ENCODE measurements at places on chromosomes 7 and 10.

- peak; percentile 30 for DNase-seq
Measured at GRCh38 chr7:69192134-69192533, 406.1 kb upstream of the AUTS2 start.

GRCh38 chr7:12730523-12730922 is 43.1 kb downstream of the ARL4A start:
- DNase-seq = no peak

GRCh38 chr7:150346922-150347321 is 5.5 kb upstream of the RARRES2 start:
- no peak for DNase-seq

GRCh38 chr10:77629775-77630506 is 7.7 kb downstream of the KCNMA1 start:
- DNase-seq = no peak

DNA sequence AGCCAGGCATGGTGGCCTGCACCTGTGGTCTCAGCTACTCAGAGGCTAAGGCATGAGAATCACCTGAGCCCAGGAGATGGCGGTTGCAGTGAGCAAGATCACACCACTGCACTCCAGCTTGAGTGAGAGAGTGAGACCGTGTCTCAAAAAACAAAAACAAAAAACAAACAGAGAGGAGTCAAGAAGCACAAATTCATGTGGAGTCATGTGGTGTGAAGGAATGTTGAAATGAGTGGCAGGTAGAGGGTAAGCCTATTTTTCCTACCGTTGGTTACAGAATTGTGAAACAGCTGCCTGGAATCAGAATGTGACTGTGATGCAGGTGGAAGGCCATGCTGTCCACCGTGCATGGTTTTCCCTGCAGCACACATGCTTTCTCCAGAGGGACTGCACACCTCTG is 23.7 kb upstream of the NUB1 start:
- no peak for DNase-seq

- no peak for DNase-seq
Measured at GRCh38 chr7:45709168-45710042, 135.2 kb downstream of the ADCY1 start.

DNA sequence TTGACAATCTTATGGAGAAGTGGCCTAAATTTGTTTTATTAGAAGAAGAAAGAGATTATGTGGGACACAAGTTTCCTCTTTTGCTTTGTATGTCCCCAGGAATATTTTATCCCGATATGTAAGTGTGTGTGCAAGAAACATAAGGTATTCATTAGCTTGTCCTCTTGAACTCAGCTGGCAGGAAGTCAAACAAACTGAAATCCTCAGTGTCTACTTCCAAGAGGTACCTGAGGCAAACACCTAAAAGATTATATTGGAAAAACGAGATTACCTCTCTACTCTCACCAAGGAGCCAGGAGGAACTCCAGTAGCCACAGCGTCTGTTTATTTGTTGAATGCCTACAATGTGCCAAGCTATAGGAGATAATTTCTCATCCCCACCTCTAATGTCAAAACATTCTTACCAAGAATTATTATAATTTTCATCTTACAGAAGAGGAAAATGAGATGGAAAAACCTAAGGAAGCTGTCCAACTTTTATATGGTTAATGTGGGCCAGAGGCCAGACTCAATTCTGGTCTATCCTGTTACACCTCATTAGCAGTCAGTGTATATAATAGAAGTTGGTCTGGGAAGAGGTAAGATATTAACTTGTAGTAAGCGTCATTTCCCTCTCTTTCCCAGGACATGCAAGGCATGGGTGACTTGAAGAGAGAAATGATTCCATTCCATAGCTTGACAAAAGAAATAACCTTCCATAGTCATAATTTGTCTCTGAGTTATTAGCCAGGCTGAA is 692.7 kb downstream of the MAGI2 start:
- no peak for DNase-seq

DNA sequence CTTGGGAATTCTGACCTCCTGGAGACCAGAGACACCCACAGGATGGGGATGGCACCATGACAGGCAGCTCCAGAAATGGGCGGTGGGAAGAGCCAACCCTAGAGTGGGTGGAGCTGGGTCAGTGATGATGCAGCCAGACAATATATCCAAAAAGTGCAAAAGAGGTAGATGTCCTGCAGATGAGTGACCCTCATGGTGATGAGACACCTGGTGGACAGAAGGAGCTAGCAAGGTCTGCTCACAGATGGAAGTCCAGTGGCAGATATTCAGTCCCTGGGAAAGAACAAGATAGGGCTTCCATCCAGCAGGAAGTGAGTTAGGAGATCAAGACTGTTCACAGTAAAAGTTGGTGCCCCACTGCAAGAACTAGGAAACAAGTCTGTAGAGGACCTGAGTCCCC is 19.2 kb upstream of the GRB10 start:
- no peak for DNase-seq

GRCh38 chr7:121442845-121443244 is 46.7 kb upstream of the FAM3C start:
- no peak for DNase-seq

DNA sequence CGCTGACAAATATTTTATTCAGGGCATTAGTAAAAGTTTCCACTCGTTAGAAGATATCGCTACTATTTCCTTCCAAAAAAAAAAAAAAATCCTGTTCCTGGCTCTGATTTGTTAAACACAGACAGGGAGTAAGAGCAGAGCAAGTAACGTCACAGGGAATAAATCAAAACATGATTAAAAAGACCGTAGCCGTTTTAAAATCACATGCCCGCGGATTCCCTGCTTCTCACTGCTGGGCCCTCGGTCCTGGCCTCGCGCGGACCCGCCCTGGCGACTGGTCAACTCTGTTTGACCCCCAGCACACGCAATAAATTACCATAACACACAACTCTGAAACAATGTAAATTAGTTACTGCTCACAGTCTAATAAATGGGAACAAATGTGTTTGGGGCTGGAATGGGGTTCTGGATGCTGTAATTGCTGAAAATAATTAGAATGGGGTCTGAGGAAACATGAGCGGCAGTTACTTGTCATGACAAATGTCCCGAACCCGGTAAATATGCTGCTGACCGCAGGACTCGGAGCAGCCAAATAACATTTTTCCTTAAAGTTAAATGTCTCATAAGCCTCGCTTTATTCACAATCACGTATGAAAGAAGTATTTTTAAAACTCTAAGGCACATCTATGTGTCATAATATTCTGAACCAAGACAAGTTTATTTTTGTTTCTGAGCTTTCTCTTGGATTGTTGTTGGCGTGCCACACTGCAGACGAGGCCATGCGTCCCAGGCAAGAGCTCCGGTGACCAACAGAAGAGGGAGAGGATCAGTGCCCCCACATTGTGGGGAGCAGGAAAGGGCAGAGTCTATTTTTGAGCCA is 17.9 kb downstream of the EBF3 start:
- no peak for DNase-seq

DNA sequence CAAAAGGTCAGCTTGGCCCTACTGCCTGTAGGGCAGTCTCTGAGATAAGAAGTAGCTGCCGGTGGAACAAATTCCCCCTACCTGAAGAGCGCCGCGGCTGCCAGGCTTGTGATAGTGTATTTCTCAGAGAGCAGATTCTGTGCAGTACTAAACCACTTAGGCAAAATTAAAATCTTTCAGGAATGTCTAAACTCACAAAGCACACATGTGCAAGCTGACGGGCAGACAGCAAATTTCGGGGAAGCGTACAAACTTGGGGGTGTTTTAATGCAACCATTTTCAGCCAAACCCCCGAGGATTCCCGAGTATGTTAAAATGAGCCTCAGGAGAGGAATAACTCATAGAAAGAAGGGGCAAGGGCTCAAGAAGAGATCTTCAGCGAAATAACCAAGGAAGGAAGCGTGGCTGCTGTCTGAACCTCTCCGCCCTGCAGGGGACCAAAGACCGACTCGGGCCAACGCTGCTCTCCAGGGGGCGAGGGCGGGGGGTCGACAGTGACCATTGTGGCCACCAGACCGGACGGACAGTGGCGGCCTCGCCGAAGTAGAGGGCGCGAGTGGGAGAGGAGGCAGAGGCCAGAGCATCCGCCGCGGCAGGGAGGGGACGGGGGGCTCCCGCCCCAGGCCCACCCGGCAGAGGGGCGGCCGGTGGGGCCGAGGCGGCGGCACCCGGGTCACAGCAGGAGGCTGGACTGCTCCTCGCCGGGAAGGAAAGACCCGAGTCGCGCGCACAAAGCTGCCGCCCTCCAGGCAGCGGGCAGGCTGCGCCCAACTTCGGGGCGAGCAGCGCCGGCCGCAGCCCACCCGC is 819 bp downstream of the HYCC1 start:
- DNase-seq = peak; percentile 57

DNA sequence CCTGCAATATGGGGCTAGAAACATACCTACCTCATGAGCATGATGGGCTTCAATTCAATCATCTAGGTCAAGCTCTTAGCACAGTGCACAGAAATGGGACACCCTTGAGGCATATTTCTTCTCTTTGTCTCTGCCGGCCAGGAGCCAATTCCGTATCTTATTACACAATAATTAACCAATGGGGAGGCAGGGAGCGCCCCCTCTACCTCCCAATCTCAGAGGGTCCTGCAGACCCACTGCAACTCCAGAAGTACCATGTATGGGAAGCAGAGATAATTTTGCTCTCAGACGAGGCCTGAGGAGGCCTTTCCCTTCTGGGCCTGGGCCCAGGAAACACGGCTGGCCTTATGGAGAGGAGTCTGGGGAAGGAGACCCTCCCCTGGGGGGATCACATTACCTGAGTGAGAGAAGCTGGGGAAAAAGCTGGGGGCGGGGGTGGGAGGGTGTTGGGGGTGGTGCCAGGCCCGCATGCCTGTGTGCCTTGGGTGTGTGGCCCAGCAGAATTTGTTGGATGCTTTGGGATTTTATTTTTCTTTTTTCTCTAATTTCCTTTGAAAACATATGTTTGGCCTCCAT is 155.5 kb downstream of the UBE2H start:
- no peak for DNase-seq

- DNase-seq = no peak
Measured at GRCh38 chr7:129798616-129799349, 154.0 kb downstream of the UBE2H start.

DNA sequence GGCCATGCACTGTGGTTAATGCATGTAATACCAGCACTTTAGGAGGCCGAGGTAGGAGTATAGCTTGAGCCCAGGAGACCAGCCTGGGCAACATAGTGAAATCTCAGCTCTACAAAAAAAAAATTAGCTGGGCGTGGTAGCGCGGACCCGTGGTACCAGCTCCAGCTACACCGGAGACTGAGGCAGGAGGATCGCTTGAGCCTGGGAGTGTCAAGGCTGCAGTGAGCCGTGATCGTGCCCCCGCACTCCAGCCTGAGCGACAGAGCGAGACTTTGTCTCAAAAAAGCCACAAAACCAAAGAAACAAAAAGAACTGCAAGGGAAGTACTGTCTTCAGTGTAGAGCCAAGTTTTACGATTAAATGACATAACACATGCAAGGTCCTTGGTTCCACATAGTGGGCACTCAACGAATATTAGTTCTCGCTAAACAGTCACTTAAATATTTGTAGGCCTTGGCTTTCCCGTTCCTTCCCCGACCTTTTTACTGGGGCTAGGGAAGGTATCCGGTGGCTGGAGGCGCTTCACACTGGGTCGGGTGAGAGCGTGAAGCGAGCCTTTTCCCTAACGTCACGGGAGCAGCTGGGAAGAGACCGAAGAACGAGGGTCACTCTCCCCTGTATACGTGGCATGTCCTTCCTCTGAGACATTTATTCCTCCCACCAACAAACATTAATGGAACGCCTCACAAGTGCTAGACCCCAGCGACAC is 993 bp upstream of the SND1 start:
- DNase-seq = peak; percentile 57

DNA sequence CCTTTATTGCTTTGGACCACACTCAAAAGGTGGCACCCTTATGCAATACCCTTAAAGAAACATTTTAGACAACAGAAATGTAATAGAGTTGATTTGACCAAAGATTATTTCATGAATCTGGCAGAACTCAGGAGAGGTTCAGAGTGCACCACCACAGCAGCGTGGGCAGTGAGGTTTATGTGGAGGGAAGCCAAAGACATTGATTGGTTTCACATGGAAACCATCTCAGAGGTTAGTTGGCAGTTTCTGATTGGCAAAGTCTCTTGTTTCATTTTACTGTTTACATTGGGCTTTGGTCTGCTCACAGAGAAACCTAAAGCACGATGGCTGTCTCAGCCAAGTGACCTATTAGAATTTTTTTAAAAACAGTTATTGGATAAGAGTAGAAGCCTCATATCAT is 101.3 kb downstream of the SDHAF3 start:
- no peak for DNase-seq

- no peak for DNase-seq
Measured at GRCh38 chr7:46811529-46811928, 770.4 kb downstream of the TNS3 start.

- DNase-seq = no peak
Measured at GRCh38 chr10:75751232-75751631, 319.8 kb downstream of the LRMDA start.

DNA sequence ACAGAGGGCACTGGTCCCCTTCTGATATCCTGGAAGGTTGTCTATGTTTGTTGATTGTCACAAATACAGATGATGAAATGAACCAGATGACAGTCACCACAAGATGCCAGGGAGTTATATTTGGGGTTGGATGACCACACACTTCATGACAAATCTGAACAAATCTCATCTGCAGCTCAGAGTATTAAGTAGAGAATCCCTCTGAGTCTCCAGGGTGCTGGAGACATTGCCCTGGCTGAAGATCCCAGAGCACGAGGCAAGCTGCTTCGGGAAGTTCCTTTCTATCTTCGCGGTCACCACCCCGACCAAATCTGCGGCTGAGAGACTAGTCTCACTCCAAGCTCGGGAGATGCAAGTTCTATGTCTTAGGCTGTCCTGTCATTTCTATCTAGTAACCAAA is 9.0 kb downstream of the DENND2A start:
- DNase-seq = no peak

- peak; percentile 76 for DNase-seq
Measured at GRCh38 chr10:32379318-32379949, 32.5 kb upstream of the EPC1 start.

- DNase-seq = no peak
Measured at GRCh38 chr7:81611040-81611439, 158.8 kb downstream of the HGF start.

- no peak for DNase-seq
Measured at GRCh38 chr10:131172433-131172832, 139.1 kb downstream of the TCERG1L start.

DNA sequence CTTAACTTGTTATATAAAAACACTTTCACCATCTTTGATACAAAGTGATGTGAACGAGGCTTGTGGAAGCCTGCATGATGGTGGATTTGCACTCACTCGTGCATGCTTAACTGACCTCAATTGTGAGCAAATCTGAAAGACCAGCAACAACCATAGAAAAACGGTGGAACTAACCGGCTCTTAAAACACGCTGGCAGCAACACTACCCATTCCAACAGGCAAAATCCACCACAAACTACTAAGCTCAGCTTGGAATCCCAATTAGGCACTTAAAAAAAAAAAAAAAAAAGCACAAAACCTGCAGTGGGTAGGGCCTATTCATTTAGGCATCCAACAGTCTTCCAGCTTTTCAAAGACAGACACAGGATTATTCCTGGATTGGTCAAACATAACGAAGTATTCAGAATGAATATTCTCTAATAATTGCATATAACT is 1.8 kb downstream of the GDI2 start:
- DNase-seq = peak; percentile 49
